NCI-H2081 treated with DMSO at 0.1 percent for 48 hours (cell line): ENCODE measurements at places on chromosomes 16 and 17.

GRCh38 chr17:77555121-77555591, 403.3 kb upstream of the TNRC6C start:
- no peak for DNase-seq

GRCh38 chr16:50683689-50684374, 2.7 kb upstream of the SNX20 start:
- DNase-seq = no peak

DNA sequence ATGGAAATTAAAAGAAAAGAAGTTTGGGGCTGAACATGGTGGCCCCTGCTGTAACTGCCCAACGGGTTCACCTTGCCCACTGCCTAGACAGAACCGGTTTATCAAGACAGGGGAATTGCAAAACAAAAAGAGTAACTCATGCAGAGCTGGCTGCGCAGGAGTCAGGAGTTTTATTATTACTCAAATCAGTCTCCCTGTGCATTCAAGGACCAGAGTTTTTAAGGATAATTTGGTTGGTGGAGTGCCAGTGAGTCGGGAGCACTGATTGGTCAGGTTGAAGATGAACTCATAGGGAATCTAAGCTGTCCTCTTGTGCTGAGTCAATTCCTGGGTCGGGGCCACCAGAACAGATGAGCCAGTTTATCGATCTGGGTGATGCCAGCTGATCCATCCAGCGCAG, 4.4 kb upstream of the SCPEP1 start:
- DNase-seq = no peak

GRCh38 chr16:3091551-3091950, 7.5 kb downstream of the ZSCAN10 start:
- no peak for DNase-seq

GRCh38 chr17:59837308-59838051, 55.3 kb downstream of the TUBD1 start:
- DNase-seq = peak; percentile 97

- DNase-seq = no peak
Observed at GRCh38 chr17:49406421-49407061, 8.1 kb downstream of the PHB1 start.

GRCh38 chr16:49250689-49251088, 30.9 kb downstream of the CBLN1 start:
- no peak for DNase-seq
